ENCODE measurements at places on chromosomes 16 and 17.

GRCh38 chr16:20484726-20485125 lies 33.4 kb downstream of the ACSM2A start:
- no peak for DNase-seq

DNA sequence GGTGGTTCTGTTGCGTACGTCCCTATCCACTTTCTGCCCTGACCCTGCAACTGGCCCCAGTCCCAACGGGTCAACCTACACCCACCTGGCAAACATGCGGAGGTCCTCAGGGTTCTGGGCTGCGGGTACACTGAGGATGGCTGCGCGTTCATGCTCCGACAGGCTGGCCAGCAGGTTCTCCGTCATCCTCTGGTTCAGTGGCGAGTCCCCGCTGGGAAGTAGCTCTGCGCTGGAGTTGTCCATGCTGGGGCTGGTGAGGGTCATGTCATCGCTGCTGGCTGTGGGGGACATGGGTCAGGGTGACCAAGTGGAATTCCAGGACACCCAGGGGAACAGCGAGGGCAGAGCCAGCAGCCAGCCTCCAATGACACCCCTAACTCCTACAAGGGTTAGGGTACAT lies 10.6 kb downstream of the MPG start:
- no peak for DNase-seq

DNA sequence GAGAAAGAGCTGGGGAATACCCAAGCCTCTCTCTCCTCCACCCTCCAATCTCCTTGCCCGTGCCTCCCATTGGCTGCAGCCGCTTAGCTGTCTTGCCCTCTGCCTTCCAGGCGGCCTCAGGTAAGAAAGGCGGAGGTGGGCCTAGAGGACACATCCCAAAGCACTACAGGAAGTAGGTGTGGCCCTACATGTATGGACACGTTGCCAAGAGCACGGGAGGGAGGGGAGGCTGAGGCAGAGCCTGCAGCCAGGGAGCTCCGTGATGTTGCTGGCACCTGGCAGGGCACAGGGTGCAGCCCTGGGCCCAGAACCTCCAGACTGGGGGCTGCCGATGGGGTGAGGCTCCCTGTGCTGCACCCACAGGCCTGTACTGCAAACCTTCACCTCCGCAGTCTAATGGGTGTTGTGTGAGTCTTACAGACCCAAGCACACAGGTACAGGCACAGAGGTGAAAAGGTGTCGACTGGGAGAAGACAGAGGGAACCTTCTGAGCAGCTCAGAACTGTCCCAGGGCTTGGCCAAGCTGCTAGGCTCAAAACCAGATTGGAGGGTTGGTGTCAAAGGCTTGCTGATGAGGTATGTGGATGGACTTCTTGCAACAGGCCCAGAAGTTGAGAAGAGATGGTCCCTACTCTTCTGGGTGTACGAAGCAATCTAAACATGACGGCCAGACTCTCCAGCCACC lies 23.5 kb upstream of the FOXK2 start:
- DNase-seq, result no peak

DNA sequence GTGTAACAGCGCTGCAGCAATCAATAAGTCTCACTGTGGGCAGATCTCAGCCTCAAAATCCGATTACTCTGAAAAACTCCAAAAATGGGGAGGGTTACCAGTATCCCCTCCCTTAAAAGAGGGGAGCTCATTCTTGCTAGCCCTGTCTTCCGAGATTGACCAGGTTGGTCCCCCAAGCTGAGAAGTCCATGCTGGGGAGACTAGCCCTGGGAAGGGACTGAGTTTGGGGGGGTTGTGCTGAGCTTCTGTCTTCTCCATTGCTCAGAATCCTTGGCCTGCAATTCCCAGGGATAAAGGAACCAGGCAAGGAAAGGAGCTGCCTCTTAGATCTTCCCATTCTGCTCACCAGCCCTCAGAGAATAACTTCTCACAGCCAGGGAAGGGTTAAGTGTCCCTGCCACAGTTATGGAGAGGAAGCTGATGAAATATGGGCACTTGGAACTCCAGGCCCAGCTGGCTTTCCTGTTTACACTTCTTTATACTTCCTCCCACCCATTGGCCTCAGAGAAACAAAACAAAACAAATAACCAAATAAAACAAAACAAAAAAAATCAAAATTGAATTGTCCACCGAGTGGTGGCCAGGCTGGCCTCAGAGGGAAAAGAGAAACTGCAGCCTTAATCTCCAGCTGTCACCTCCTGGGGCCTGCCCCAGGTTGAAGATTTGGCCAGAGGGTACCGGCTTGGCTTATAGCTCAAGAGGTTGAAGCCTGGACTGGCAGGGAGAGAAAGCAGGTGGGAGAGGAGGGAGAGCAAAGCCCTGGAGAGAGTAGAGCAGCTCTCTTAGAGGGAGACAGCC lies 2.6 kb downstream of the HOXB3 start:
- no peak for DNase-seq

DNA sequence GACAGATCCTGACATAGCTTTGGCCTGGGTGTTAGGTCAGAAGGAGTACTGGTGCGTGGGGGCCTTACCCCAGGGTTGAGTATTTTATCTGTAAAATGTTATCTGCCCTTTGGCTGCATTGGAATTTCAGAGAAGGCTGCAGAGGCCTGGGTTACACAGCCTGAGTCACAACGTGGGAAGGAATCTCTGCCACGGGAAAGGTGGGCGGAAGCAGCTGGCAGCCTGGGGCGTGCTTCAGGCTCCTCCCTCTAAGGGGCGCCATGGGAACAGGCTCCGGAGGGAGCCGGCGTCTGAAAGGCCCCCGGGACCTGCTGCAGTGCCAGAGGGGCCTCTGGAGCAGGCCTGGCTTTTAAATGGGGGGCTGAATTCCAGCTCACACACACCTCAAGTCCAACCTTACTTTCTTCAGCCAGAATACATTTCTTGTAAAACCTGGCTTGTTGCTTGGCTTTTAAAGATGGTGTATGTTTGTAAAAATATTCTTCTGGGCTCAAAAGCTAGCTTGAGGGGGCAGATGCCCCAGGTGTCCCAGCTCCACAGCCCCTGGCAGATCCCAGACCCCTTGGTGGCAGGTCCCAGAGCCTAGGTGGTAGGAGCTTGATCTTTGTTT lies 142.2 kb downstream of the RAB11FIP4 start:
- peak; percentile 51 for DNase-seq

DNA sequence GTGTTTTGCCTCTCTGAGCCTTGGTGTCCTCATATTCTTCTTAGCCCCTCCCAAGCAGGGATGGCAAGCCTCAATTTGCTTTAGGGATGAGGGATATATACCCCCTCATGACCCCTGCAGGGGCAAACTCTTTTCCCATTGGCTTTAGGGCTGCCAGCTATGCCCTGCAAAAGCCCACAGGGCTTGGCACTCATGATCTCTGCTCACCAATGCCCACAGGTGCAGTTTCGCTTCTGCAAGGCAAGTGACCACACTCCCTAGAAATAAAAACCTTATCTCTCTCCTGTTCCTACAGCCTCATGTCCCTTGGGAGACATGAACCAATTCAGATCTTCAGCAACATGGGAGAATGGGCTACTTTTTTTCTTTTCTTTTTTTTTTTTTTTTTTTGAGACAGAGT lies 8.8 kb downstream of the BEAN1 start:
- DNase-seq, result no peak

- DNase-seq, result peak; percentile 46
Observed at GRCh38 chr17:2400474-2400866, 390 bp downstream of the MNT start.

DNA sequence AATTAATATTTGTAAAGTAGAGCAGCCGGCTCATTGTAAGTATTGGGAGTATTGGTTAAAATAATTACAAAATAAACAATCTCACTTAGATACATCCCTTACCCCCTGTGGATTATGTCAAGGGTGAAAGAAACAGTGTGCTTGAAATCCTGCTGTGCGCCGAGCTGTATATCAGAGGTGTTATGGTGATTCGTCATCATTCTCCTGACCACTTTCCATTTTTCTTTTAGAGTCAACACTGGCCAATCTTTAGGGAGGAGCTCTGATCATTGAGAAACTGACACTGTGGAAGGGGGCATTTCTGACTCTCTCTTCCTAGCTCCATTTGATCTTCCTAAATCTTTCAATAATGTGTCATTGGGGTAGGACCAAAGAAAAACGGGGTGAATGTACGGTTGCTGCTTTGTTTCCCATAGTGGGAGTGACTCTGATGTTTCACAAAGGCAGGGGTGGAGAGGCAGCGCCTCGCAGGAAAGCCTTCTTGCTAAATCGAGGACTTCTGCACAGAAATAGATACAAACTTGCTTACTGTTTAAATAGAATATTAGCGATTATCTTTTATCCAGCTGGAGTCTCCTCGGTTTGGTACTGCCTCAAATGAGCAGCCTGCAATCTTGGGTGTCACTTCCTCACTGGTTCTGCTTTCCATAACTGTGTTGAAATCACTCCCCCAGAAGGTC lies 123.4 kb downstream of the PRKCB start:
- DNase-seq, result no peak

All from astrocyte of the spinal cord (primary cell).